Colonic mucosa (tissue), 4 donors: ENCODE measurements at places on chromosomes 6 and 20. TPM values are rescaled to one million over a fixed set of nuclear protein-coding genes. Genes with fewer than 3 reads are reported as not detected.
A peak's percentile ranks its signal among the peaks of the same experiment; 100 is the strongest.

GRCh38 chr6:2982426-2983117 is 11.2 kb upstream of the SERPINB6 start:
- no peak overlapping the region for H3K4me3 ChIP-seq
- peaks cover 27% of the 10 kb centered on the region for H3K4me1 ChIP-seq
- H3K36me3 ChIP-seq = no peaks in the 10 kb centered on the region
- DNase-seq = peak; percentile 65
- no peaks in the 10 kb centered on the region for H3K27me3 ChIP-seq

GRCh38 chr6:72712910-72713309 is 91.0 kb downstream of the KCNQ5 start:
- no peak overlapping the region for H3K4me3 ChIP-seq
- H3K4me1 ChIP-seq = no peaks in the 10 kb centered on the region
- H3K27me3 ChIP-seq = no peaks in the 10 kb centered on the region
- DNase-seq = no peak
- no peak overlapping the region for H3K27ac ChIP-seq
- no peaks in the 10 kb centered on the region for H3K36me3 ChIP-seq

- H3K27me3 ChIP-seq = no peaks in the 10 kb centered on the region
- no peaks in the 10 kb centered on the region for H3K36me3 ChIP-seq
- H3K4me3 ChIP-seq = no peak overlapping the region
- no peak overlapping the region for H3K27ac ChIP-seq
Measured at GRCh38 chr6:12233693-12234571, 56.2 kb upstream of the EDN1 start.

GRCh38 chr6:169131390-169131789 is 122.3 kb downstream of the THBS2 start:
- DNase-seq = no peak
- H3K27me3 ChIP-seq = no peaks in the 10 kb centered on the region
- no peak overlapping the region for H3K27ac ChIP-seq
- no peaks in the 10 kb centered on the region for H3K4me1 ChIP-seq

DNA sequence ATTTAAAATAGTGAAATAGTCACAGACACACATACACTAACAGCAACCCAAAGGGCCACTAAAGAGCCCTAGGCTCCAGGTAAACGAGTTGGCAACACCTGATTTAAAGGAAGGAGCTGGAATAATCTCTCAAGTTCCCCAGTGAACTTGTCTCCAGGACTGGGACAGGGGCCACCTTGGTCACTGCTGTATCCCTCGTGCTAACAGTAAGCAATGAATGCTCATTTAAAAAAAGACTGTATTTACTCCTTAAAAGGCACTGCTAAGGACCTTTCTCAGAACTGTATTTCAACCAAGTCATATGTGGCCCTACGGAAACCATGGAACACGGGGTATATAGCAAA is 1.3 kb downstream of the DIDO1 start:
- H3K27me3 ChIP-seq = no peaks in the 10 kb centered on the region
- DNase-seq = peak; percentile 32
- no peaks in the 10 kb centered on the region for H3K36me3 ChIP-seq
- peaks cover 54% of the 10 kb centered on the region for H3K4me1 ChIP-seq
- peak overlapping the region; percentile 98 for H3K4me3 ChIP-seq

- H3K36me3 ChIP-seq = no peaks in the 10 kb centered on the region
- no peak overlapping the region for H3K4me3 ChIP-seq
- H3K4me1 ChIP-seq = no peaks in the 10 kb centered on the region
Measured at GRCh38 chr6:22072949-22073348, 223.9 kb downstream of the PRL start.

The PLCB1 gene
- 9.6 TPM for total RNA-seq

DNA sequence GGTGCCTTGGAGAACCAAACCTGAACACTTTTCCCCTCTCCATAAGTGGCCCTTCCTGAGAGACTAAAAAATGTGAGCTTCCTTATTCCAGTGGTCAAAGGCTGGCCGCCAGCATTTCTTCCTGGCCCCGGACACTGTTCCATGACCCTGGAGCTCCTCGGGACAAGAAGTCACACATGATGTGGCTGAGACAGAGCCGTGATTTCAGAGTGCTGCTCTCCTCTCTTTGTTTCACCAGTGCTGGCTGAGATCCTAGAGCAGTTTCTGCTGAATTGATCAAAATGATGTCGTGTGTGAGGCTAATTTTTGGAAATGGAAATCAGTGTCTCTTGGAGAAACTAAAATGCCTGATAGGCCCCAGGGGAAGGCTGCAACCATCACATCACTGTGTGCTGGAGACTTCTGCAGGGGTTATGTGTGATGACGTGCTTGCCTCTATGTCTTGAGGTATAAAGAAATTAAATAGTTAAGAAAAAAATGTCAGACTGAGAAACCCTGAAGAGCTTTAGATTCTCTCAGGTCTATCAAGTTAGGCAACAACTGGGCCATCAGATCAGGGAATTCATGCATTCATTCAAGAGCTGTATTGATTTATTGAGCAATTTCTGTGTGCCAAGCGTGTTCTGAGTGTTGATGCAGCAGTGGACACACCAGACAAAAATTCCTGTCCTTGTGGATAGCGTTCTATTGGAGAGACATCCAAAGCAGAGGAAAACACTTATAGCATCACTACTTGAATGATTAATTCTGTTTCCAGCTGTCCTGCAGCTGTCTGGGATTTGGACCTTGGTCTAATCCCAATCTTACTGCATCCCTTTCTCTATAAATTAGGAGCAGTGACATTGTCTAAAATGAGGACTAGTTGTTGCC is 72.7 kb upstream of the CCN6 start:
- H3K27ac ChIP-seq = no peak overlapping the region
- no peaks in the 10 kb centered on the region for H3K36me3 ChIP-seq
- H3K4me3 ChIP-seq = no peak overlapping the region
- no peaks in the 10 kb centered on the region for H3K27me3 ChIP-seq

- no peaks in the 10 kb centered on the region for H3K36me3 ChIP-seq
- no peaks in the 10 kb centered on the region for H3K4me1 ChIP-seq
- H3K27ac ChIP-seq = no peak overlapping the region
- H3K27me3 ChIP-seq = no peaks in the 10 kb centered on the region
Measured at GRCh38 chr6:24009319-24009718, 116.7 kb upstream of the NRSN1 start.

The PBX2 gene
- 47.5 TPM for total RNA-seq

- H3K36me3 ChIP-seq = no peaks in the 10 kb centered on the region
- peak within 1 kb of the TSS; percentile 100 for H3K27ac ChIP-seq
- DNase-seq = peak; percentile 97
Measured at GRCh38 chr6:159761873-159762680, at the start of gene ACAT2. ACAT2 (plus strand) TSS chr6:159762045; CDS start chr6:159762088, 43 bp downstream.

DNA sequence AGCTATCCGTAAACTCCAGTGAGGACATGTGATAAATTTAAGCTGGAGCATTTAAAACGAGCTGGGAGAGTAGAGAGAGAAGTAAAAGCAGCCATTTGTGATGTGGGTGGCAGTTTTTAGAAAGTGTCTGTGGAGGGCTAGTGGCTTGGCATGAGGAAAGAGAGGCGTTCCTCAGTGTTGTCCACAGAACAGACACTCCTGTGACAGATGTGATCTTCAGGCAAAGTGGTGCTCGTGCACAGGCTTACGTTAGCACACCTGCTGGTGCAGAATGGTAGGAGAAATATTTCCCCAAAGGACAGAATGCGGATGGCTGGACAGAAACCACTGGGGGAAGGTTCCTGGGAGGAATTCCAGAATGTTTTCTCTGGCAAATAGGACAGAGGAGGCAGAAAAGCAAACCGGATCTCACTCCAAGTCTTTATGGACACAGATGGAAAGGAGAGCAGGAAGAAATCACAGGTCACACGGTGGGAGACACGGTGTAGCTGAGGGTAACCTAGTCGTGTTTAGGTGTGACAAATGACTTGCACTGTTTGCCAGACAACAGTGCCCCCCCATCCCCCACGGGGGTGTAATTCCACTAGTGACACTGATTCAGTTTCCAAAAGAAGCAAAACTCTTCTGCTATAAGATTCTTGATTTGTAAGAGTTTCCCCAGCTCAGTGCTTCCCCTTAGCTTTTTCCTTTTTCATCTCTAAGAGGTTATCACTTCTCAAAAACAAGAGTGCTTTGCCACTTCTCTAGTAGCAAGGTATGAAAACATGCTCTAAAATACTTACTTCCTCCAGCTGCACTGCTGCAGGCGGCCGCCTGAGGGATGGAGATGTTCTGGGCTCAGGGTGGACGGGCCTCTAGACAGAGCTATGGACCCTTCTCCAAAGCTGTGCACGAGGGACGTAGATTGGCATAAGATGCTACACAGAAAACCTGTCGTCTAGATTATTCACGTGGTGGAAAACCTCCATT is 293.2 kb downstream of the QKI start:
- no peaks in the 10 kb centered on the region for H3K27me3 ChIP-seq
- H3K36me3 ChIP-seq = no peaks in the 10 kb centered on the region

DNA sequence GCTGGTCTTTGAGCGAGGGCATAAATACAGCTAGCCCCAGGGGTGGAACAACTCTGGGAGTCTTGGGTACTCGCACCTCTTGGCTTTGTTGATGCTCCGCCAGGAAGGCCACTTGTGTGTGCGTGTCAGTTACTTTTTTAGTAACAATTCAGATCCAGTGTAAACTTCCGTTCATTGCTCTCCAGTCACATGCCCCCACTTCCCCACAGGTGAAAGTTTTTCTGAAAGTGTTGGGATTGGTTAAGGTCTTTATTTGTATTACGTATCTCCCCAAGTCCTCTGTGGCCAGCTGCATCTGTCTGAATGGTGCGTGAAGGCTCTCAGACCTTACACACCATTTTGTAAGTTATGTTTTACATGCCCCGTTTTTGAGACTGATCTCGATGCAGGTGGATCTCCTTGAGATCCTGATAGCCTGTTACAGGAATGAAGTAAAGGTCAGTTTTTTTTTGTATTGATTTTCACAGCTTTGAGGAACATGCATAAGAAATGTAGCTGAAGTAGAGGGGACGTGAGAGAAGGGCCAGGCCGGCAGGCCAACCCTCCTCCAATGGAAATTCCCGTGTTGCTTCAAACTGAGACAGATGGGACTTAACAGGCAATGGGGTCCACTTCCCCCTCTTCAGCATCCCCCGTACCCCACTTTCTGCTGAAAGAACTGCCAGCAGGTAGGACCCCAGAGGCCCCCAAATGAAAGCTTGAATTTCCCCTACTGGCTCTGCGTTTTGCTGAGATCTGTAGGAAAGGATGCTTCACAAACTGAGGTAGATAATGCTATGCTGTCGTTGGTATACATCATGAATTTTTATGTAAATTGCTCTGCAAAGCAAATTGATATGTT is 19.2 kb downstream of the IRF4 start:
- no peaks in the 10 kb centered on the region for H3K36me3 ChIP-seq
- no peak overlapping the region for H3K27ac ChIP-seq
- no peaks in the 10 kb centered on the region for H3K4me1 ChIP-seq
- H3K27me3 ChIP-seq = no peaks in the 10 kb centered on the region
- DNase-seq = no peak

DNA sequence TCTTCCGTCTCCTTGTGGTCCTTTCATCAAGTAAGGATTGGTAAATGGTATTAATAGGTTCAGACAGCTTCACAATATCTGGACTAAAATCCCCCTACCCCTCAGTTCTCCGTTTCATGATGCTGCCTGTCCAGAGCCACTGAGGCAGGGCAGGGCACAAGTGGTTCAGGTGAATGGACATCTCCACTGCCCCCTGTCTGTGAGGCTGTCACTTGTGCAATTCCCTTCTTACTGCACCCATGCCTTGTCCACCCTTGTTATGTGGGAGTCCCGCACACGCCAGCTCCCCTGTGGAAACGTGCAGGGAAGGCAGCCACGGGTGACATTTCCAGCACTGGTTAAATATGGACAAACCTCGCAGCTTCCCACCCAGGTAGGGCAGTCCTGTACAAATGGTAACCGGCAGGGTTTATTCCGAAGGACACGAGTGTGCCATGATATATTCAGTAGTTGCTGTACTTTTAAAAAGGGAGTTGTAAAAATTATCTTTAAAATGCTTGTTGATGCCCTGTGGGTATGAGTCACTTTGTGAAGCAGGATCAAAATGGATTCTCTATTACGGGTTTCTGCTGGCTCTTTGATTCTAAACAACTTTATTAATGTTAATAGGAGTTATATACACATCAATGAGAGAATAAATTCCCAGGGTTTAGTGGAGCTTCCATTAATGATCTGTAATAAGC is 73.5 kb downstream of the FYN start:
- H3K36me3 ChIP-seq = no peaks in the 10 kb centered on the region
- no peak for DNase-seq
- no peaks in the 10 kb centered on the region for H3K4me1 ChIP-seq
- H3K4me3 ChIP-seq = no peak overlapping the region

The RFX6 gene
- 0.59 TPM for total RNA-seq

The TCP11 gene
- total RNA-seq = not detected

DNA sequence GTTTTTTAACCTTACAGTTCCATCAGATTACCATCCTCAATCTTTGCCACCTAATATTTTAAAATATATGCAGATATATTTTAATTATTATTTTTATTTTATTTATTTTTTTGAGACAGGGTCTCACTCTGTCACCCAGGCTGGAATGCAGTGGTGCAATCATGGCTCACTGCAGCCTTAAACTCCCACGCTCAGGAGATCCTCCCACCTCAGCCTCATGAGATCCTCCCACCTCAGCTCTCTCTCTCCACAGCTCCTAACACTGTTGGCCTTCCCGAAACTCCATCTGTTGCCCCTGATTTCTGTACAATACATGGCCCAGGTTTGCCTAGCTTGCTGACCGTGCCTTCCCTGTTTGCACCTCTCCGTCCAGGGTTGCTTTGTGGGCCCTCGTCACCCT is 4.4 kb upstream of the TAB2 start:
- DNase-seq = no peak
- no peaks in the 10 kb centered on the region for H3K4me1 ChIP-seq
- no peaks in the 10 kb centered on the region for H3K36me3 ChIP-seq

- no peaks in the 10 kb centered on the region for H3K27me3 ChIP-seq
- H3K4me3 ChIP-seq = no peak overlapping the region
- H3K27ac ChIP-seq = no peak overlapping the region
- H3K4me1 ChIP-seq = no peaks in the 10 kb centered on the region
Measured at GRCh38 chr6:106206905-106207304, 118.7 kb downstream of the ATG5 start.

The DYNLRB1 gene
- 107 TPM for total RNA-seq

- DNase-seq = no peak
- H3K27ac ChIP-seq = no peak overlapping the region
- no peak overlapping the region for H3K4me3 ChIP-seq
- no peaks in the 10 kb centered on the region for H3K4me1 ChIP-seq
- no peaks in the 10 kb centered on the region for H3K27me3 ChIP-seq
Measured at GRCh38 chr20:63556873-63557478, 3.0 kb downstream of the FNDC11 start.

DNA sequence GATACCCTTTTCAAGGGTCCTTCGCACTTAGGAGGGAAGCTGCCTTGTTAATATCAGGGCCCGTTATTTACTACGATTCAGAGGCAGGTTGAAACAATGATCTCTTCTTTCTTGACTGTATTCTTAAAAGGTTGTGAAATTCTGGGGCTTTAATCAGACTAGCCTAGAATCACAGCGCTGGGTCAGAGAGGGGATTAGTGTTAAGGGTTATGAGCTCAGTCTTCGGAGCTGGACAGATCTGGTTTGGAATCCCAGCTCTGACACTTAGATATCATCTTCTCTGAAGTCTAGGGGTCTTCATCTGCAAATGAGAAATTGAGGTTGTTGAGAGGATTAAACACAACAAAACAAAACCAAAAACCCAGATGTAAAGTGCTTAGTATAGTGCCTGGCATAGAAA is 77.4 kb downstream of the CD83 start:
- no peak overlapping the region for H3K27ac ChIP-seq
- no peaks in the 10 kb centered on the region for H3K36me3 ChIP-seq
- H3K4me1 ChIP-seq = no peaks in the 10 kb centered on the region
- no peak for DNase-seq
- no peak overlapping the region for H3K4me3 ChIP-seq

The PXDC1 gene
- 1.7 TPM for total RNA-seq

The C2 gene
- total RNA-seq = 7.8 TPM

- no peaks in the 10 kb centered on the region for H3K4me1 ChIP-seq
- no peak overlapping the region for H3K4me3 ChIP-seq
Measured at GRCh38 chr6:122077603-122078002, 321.8 kb upstream of the HSF2 start.
